ENCODE measurements at places on chromosomes 16 and 17. TPM values are rescaled to one million over a fixed set of nuclear protein-coding genes. Genes with fewer than 3 reads are reported as not detected.

Gene FN3K
- total RNA-seq = 4.5 TPM

Gene TEX14
- total RNA-seq = under 0.01 TPM

Gene CDK5R1
- total RNA-seq = 5.5 TPM

Gene CPNE7
- total RNA-seq = 1.1 TPM

Gene MGAT5B
- under 0.01 TPM for total RNA-seq

Gene CA4
- total RNA-seq = not detected

Gene CRHR1
- not detected for total RNA-seq

Gene PPM1E
- total RNA-seq = 0.26 TPM

Gene TMEM235
- total RNA-seq = not detected

Gene KRTAP1-5
- not detected for total RNA-seq
